ENCODE measurements at places on chromosomes 7 and 10. TPM values are rescaled to one million over a fixed set of nuclear protein-coding genes. Genes with fewer than 3 reads are reported as not detected.

MMP21 gene
- total RNA-seq: not detected

DNA sequence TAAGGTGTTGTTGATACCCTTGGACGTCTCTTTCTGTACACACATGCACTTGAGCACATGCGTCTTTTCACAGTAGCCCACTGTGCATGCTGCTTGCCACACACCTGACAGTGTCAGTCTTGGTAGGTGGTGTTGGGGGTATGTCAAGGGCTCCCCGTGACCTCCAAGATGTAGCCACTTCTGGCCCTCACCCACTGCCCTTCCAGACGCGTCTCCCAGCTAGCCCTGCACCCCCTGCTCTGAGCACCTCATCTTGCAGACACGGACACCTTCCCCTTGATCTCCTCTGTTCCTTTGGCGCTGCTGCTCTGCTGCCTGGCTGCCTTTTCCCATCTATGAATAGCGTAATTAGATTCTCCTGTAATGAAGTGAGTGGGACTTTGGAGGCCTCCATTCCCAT is 75.2 kb upstream of the TNS3 start:
- DNase-seq: no peak
- H3K4me3 ChIP-seq: no peak overlapping the region
- no peaks in the 10 kb centered on the region for H3K36me3 ChIP-seq

ASIC3 gene
- 5.3 TPM for total RNA-seq

PLAC9 gene
- 34.3 TPM for total RNA-seq

TMEM196 gene
- total RNA-seq: not detected

DNA sequence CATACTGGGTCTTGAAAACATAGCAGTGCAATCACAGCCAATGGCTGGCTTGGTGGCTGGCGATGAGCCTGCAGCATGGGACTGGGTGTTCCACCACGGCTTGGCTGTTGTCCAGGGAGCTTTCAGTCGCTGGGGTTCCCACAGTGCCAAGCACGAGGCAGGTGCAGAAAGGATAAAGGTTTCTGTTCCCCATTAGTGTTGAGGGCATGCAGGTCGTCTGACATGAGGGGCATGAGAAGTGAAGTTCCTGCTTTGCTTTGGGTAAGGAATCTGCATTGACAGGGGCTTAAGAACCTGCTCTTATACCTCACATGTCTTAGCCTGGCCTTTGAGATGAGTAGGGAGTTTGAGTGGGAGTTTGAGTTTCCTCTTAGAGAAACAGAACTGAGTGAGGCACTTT is 9.0 kb upstream of the CFTR start:
- H3K4me3 ChIP-seq: no peak overlapping the region
- no peaks in the 10 kb centered on the region for H3K27me3 ChIP-seq

- peaks cover 100% of the 10 kb centered on the region for H3K27me3 ChIP-seq
- H3K36me3 ChIP-seq: no peaks in the 10 kb centered on the region
- peak within 1 kb of the TSS; percentile 81 for H3K4me3 ChIP-seq
Observed at GRCh38 chr10:27745732-27746396, at the start of gene MKX. MKX (minus strand) TSS chr10:27745819; CDS start chr10:27743415, 2,404 bp downstream.

ADAP1 gene
- 8.4 TPM for total RNA-seq

PILRB gene
- 10.6 TPM for total RNA-seq

DNA sequence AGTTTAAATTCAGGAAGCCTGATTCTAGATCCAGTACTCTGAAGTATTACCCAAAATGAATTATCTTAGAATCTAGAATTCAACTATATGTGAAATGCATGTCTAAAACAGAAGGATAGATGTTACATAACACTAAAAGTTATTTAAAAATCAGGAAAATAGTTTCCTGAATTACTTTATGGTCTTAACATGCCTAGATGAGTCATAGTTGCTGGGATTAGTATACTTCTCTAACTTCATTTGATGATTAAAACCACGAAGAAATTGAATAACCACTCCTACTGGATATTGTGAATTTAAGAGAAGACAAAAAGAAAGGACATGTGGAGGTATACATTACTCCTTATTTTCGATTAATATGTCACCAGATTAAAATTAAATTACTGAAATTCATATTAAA is 65.5 kb downstream of the ATAD1 start:
- no peak overlapping the region for H3K4me3 ChIP-seq
- peaks cover 51% of the 10 kb centered on the region for H3K36me3 ChIP-seq
- no peak for DNase-seq
- peaks cover 6% of the 10 kb centered on the region for H3K4me1 ChIP-seq

- no peak overlapping the region for H3K4me3 ChIP-seq
- no peaks in the 10 kb centered on the region for H3K36me3 ChIP-seq
- H3K27me3 ChIP-seq: no peaks in the 10 kb centered on the region
Observed at GRCh38 chr7:92808006-92808405, 28.4 kb downstream of the CDK6 start.

- no peaks in the 10 kb centered on the region for H3K36me3 ChIP-seq
- H3K27ac ChIP-seq: peak overlapping the region; percentile 72
- no peak for DNase-seq
Observed at GRCh38 chr7:77244222-77244934, 44.8 kb upstream of the FGL2 start.

SRRM3 gene
- total RNA-seq: 6.1 TPM

- H3K27ac ChIP-seq: no peak overlapping the region
- H3K4me1 ChIP-seq: no peaks in the 10 kb centered on the region
- H3K36me3 ChIP-seq: no peaks in the 10 kb centered on the region
Observed at GRCh38 chr7:33486633-33487032, 357.3 kb downstream of the BBS9 start.

GRCh38 chr7:151339651-151340382 is 1.8 kb upstream of the NUB1 start:
- no peak for DNase-seq
- no peaks in the 10 kb centered on the region for H3K27me3 ChIP-seq

GRCh38 chr10:116973371-116973905 is 31.5 kb downstream of the SHTN1 start:
- H3K27me3 ChIP-seq: no peaks in the 10 kb centered on the region
- no peaks in the 10 kb centered on the region for H3K4me1 ChIP-seq
- H3K36me3 ChIP-seq: peaks cover 3% of the 10 kb centered on the region
- DNase-seq: no peak

PNLIPRP3 gene
- total RNA-seq: not detected

- no peak overlapping the region for H3K4me3 ChIP-seq
- no peaks in the 10 kb centered on the region for H3K27me3 ChIP-seq
- H3K4me1 ChIP-seq: no peaks in the 10 kb centered on the region
- DNase-seq: no peak
- H3K27ac ChIP-seq: no peak overlapping the region
Observed at GRCh38 chr7:36686499-36686898, 37.8 kb downstream of the AOAH start.

DNA sequence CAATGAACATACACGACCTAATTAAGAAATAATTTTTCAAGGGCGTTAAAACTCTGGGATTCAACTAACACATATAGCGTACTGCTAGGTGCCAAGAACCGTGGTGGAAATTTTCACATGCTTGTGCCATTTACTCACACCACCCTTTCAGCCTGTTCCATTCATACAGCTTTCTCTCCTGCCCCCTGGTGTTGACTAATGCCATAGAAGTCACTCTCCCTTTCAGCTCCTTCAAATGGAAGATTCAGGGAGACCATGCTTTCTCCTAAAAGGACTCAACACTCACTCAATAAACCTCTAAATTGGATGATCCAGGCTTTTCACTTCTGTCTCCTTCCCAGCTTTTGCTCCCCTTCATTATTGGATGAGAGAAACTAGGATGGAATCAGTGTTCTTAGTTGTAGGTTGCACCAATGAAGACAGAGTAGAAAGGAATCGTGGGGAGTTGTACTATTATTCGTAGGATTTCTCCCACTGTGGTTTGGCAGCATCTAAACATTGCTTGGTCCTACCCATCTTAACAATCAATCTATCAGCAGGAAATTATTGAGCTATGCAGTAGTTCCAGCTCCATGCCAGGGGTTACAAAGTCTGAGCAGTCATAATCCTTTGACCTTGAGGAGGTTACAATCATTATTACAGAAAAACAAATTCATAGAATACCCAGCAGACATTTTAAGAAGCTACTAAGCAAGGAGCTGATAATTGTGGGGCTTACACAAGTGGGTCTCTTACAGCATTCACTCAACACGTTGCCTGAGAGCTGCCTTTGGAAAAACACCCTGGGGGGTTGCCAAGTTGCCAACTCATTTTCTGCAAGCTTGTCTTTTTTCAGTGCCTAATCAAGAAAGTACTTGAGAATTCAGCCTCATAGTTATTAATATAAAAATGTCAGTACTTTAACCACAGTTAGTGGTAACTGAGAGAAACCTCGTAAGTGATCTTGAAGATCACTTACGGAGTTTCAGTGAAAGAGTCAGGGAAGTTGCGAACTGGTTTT is 2.8 kb upstream of the PPP1R3C start:
- no peak overlapping the region for H3K27ac ChIP-seq
- H3K4me1 ChIP-seq: peaks cover 34% of the 10 kb centered on the region
- H3K36me3 ChIP-seq: peaks cover 2% of the 10 kb centered on the region
- H3K27me3 ChIP-seq: no peaks in the 10 kb centered on the region
- DNase-seq: no peak

DNA sequence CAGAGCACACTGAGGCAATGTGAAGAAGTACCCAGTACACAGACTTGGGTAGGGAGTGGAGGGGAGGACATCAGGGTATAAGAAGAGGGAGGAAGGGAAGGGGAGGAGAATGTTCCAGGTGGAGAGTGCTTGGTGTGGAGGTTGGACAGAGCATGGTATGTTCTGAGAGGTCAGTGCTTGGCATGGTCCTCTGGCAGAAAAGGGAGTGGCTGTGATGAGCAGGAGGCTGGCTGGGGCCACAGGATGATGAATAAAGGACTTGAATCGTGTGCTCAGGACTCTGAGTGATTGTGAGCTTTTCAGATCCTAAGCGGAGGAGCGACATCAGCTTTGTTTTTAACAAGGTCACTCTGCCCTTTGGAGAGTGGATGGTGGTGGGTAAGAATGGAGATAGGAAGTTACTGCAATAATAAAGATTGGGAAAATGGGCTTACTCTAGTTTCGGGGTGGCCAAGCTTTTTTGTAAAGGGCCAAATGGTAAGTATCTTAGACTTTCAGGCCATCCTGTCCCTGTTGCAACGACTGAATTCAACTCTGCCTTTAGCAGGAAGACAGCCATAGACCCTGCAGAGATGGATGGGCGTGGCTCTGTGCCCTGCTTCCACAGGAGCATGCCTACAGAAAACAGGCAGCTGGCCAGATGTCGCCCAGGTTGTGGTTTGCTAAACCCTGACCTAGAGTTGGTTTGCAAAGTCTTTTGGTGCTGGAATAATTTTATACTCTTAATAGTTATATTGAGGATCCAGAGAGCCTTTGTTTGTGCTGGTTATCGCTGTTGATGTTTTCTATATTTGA is 8.4 kb downstream of the PPP2R2D start:
- DNase-seq: no peak
- H3K4me1 ChIP-seq: peaks cover 89% of the 10 kb centered on the region
- no peak overlapping the region for H3K4me3 ChIP-seq
- H3K27ac ChIP-seq: peak overlapping the region; percentile 9
- no peaks in the 10 kb centered on the region for H3K27me3 ChIP-seq
- peaks cover 19% of the 10 kb centered on the region for H3K36me3 ChIP-seq

- DNase-seq: no peak
- H3K4me3 ChIP-seq: no peak overlapping the region
Observed at GRCh38 chr10:132655735-132656134, 118.1 kb downstream of the INPP5A start.

GRCh38 chr7:2823130-2823529 is 21.0 kb downstream of the GNA12 start:
- H3K36me3 ChIP-seq: no peaks in the 10 kb centered on the region
- peak overlapping the region; percentile 68 for H3K27ac ChIP-seq
- peak overlapping the region; percentile 12 for H3K4me3 ChIP-seq
- H3K27me3 ChIP-seq: no peaks in the 10 kb centered on the region
- peaks cover 93% of the 10 kb centered on the region for H3K4me1 ChIP-seq

DNA sequence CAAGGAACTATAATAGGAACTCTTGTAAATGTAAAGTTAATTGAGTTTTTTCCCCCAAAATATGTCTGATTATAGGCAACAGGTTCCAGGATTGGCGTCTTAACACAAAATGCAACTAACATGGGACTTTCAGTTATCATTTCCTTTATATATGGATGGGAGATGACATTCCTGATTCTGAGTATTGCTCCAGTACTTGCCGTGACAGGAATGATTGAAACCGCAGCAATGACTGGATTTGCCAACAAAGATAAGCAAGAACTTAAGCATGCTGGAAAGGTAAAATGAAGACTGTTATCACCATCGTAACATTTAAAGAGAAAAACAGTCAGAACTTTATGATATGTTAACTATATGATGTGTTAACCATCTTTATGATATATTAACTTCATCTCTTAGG is 63.7 kb downstream of the SP8 start:
- no peak overlapping the region for H3K4me3 ChIP-seq
- no peaks in the 10 kb centered on the region for H3K36me3 ChIP-seq
- no peak overlapping the region for H3K27ac ChIP-seq
- H3K27me3 ChIP-seq: peaks cover under 1% of the 10 kb centered on the region
- no peaks in the 10 kb centered on the region for H3K4me1 ChIP-seq

KDM7A gene
- total RNA-seq: 8.2 TPM

DNA sequence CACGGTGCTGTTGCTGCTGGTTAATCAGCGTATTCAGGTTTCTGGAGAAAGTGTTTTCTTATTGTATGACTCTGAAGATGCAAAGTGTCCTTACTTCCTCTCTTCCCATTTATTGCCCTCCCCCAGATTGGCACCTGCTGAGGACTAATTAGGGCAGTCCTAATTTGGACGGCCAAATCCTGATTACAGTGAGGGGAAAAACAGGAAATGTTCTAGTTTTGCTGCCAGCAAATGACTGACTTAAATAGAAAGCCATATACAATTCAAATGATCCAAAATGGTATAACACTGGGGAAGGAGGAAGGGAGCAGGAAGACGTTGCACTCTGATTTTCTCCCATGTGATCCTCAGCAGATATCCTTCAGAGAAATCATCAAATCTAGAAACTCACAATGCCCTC is 222.4 kb upstream of the LRGUK start:
- H3K4me1 ChIP-seq: no peaks in the 10 kb centered on the region
- H3K36me3 ChIP-seq: no peaks in the 10 kb centered on the region
- DNase-seq: no peak
- H3K27ac ChIP-seq: no peak overlapping the region
- no peaks in the 10 kb centered on the region for H3K27me3 ChIP-seq

DNA sequence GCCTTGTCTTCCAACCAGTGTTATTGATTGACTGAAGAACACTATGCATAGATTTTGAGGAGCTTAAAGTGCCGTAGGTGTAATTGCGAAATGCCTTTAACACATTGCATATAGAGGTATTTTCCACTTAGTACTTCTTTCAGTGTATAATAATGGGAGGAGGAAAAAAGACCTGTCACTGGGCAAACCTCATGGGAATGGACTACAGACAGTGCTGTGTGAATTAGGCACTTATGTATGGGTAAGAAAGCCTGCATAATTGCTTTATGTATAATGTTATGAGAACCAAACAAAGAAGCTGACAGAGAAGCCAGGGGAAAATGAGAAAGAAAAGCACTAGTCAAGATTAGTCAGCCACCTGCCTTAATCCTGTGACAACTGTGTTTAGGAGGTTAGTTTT is 12.4 kb upstream of the SCRN1 start:
- no peak overlapping the region for H3K27ac ChIP-seq
- no peak for DNase-seq
- H3K36me3 ChIP-seq: no peaks in the 10 kb centered on the region
- H3K4me3 ChIP-seq: no peak overlapping the region
- H3K27me3 ChIP-seq: peaks cover 4% of the 10 kb centered on the region

- H3K36me3 ChIP-seq: no peaks in the 10 kb centered on the region
- peak overlapping the region; percentile 51 for H3K4me3 ChIP-seq
Observed at GRCh38 chr10:104328896-104329710, 9.2 kb downstream of the ITPRIP start.

SLC29A4 gene
- total RNA-seq: 3.7 TPM
